ENCODE measurements at places on chromosomes 4 and X.

GRCh38 chrX:38558686-38559085 is 2.7 kb upstream of the TSPAN7 start:
- DNase-seq: no peak

DNA sequence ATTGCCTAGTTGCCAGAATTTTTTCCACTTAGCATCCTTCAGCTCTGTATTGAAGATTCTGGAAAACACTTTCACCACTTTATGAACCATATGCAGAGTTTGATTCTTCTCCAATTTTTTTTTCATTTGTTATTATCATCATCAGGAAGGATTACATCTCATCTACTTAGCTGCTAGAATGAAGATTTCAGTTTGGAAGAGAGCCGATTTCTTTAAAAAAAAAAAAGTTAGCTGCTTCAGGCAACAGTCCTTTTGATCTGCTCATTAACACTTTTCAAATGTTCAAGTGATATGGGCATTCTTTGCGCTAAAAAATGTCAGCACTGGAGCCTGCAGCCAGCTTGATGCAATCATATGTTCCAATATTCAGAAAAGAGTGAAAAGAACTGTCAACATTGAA is 76.2 kb downstream of the ANTXR2 start:
- no peak for DNase-seq

- no peak for DNase-seq
Measured at GRCh38 chr4:83759611-83760010, 223.7 kb downstream of the GPAT3 start.

DNA sequence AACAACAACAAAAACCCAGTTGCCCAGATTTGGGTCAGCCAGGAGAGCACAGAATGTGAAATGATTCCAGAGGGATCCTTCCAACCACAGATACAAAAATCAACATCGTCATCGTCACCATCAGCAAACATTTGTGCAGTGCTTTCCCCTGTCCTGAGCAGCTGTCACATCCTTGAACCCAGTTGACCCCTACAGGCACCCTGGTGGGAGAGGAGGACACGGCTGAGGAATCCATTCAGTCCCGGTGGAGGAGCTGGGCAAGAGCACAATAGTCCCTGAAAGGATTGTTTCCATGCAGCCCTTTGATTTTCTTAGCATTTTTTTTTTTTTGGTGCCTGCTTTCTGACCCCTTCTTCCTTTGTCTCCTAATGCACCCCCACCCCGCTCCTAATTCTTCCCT is 37.1 kb upstream of the STX18 start:
- DNase-seq: no peak

DNA sequence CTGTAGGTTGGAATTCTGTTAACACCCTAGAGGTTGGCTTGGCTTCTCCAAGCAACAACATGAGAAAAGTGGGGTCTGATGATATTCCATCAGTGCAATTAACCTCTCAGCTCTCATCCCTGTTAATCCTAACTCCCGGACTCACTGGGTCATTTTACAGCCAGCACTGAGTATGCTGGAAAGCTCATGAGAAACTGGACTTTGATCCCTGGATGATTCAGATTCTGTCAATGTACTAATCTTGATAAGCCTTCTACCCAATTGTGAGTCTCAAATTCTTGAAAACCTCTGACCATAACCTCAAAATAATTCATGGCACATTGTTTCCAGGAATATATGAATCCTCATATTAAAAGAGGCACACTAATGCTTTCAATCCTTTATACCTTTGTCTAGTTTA is 244.3 kb upstream of the DCAF8L1 start:
- no peak for DNase-seq

GRCh38 chr4:10809905-10810304 is 125.3 kb upstream of the CLNK start:
- no peak for DNase-seq

DNA sequence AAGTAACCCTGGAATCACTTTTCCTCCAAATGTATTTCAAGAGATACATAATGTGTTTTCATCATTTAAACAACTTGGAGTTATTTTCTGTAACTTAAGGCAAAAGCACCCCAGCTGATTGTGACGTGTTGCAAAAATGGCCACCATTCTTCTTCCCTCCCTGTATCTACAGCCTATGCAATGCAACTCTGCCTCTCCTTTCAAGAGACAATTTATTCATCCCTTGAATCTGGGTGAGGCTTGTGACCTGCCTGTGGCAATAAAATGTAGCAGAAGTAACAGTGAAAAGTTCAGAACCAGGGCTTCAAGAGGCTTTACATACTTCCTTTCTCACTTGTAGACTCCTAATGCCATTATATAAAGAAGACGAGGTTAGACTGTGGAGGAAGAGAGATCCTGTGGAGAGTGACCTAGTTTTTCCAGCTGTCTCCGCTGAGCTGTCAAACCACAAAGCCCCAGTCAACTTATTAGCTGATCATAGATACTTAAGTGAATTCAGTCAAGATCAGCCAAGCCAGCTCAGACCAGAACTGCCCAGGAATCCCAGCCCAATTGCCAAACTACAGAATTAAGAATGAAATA is 81.0 kb upstream of the KLF3 start:
- DNase-seq: no peak

GRCh38 chr4:168930413-168931196 is 79.5 kb downstream of the CBR4 start:
- no peak for DNase-seq

- DNase-seq: no peak
Measured at GRCh38 chr4:122309988-122310626, 68.7 kb upstream of the ADAD1 start.

DNA sequence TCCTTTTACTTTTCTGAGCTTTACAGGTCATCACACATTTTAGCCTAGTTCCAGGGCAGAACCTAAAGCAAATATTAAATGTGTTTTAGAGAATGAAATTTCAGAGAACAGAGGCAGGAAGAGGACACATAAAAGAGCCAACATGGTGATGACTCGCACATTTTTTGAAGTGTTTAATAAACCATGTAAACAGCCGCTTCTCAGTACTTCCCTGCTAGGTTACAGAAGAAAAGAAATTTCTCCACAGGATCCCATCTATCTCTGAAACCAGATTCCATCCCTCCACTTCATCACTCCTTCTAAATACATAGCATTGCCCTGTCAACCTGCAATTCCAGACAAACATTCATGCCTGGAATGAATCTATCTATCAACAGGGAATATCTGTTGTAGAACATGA is 949.5 kb upstream of the PCDH7 start:
- DNase-seq: peak; percentile 46

DNA sequence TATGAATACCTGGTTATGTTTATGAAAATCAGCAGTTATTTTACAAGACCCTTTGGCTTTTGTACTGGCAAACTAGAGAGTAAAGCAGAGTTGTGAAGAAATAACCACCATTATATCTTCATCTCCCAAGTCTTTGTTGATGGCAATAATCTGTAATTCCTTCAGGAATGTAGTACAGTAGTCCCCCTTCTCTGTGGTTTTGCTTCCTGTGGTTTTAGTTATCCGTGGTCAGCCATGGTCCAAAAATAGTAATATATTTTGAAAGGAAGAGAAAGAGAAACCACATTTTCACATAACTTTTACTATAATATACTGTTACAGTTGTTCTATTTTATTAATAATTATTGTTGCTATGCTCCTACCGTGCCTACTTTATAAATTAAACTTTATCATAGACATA is 27.8 kb downstream of the BANK1 start:
- DNase-seq: peak; percentile 20

GRCh38 chr4:145938618-145939440 is at the start of gene ZNF827:
Gene ZNF827, minus strand, starts transcription at chr4:145938823. Its CDS starts 416 bp downstream, at chr4:145938407.
- DNase-seq: peak; percentile 66

GRCh38 chrX:1124531-1124930 is 87.9 kb downstream of the CRLF2 start:
- no peak for DNase-seq

GRCh38 chr4:53128706-53129357 is 237.0 kb downstream of the SCFD2 start:
- no peak for DNase-seq

GRCh38 chr4:76003035-76003434 is 4.3 kb downstream of the CXCL9 start:
- no peak for DNase-seq

DNA sequence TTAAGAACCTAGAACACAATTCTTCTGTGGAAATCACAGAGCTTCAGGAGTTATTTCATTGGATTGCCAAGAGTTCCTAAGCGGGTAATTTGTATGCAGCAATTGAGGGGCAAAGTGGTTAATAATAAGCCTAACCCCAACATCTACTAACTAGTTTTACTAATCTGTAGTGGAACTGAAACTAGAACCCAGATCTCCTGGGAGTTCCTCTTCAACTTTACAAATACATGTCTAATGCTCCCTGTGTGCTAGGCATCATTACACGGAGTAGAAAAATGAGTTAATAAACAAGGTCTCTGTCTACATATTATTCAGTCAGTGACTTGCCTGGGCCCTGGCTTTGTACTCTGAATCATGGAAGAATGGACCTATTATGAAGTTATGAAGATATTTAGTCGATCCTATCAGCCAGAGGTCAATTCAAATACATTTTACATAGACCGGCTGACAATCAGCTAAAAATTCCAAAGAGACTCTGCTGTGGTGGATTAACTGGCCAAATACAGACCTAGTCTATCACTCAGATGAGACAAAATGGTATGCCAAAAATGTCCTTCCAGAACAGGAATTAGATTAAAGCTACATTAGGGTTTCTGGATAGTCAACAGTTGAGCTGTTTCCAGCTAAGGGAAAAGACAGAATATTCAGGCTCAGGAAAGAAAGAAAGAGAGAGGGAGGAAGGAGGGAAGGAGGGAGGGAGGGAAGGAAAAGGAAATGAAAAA is 326.0 kb downstream of the FBXW7 start:
- DNase-seq: peak; percentile 9

All from NCI-H226 (cell line).